ENCODE measurements at places on chromosomes 7 and 10.
A peak's percentile ranks its signal among the peaks of the same experiment; 100 is the strongest.

- DNase-seq, result peak; percentile 76
Measured at GRCh38 chr10:118501637-118502440, 93.6 kb downstream of the PRLHR start.

DNA sequence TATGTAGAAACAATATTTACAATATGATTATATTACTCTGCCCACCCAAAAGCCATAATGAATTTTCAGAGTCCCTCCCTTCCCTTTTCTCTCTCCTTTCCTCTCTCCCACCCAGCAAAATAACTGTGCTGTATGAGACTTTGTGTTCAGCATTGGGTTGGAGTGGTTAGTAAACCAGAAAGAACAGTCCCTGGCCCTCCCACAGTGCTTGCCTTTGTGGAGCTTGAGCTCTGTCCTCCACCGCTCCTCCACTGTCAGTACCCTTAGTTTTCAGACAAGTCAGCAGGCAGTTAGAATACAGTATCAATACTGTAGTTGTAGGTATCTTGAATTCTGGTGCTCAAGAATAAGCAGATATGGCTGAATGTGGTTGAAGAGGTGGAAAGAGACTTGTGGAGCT is 92.7 kb downstream of the CDK14 start:
- no peak for DNase-seq

- DNase-seq, result no peak
Measured at GRCh38 chr7:6159524-6160031, 112.8 kb downstream of the CYTH3 start.

GRCh38 chr10:102476466-102477141 is 25.3 kb upstream of the C10orf95 start:
- no peak for DNase-seq

DNA sequence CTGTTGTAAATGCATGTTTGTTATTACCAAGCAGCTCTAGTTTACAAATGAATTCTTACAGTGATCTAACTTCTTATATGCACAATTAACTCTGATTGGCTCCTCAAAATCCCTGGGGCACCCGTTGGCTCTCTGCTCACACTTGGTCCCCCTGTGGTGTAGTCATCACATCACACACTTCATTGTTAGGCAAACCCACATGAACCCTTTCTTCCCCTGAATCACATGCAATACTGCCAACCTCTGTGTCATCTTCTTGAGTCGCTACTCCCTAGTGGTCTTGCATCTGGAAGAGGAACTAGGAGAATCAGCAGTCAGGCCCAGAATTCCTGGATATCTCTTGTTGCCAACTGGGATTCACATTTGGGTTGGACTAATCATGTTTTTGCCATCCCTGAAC is 73.1 kb downstream of the CD36 start:
- DNase-seq, result no peak

DNA sequence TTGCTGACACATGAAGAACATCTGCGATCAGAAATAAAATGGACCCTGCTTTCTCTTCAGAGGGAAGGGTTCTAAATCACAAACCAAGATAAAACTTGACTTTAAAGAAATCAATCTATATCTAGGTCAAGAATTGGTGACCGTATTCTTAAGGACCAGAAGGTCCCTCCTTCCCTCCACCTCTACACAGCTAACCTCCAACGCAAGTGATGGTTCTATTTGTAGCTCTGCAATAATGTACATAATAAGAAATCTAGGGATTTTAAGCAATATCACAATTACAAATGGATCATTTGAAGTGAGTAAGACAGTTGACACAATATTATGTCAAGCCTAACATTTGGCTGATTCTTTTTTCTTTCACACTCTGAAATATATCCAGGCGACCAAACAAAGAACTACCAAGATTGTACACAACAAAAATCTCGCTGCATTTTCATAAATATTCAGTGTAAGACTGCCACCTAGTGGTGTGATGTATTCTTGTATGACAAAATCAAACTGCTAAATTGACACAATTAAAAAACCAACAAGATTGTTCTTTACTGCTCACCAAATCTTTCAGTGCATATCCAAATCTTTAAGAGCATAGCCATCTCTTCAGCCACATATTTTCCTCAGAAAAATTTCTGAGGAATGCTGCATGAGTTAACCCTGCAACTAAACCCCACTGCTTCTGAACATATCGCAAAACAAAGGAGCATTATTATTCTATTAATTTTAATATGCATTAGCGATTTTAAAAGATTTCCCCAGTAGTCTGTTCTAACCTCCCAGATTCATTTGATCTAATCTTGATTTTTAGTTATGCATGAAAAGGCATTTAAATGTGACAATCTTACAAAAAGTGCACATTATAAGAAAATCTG is 44.5 kb downstream of the ICA1 start:
- DNase-seq, result peak; percentile 32

- no peak for DNase-seq
Measured at GRCh38 chr7:38339953-38340819, 66.8 kb upstream of the TARP start.

GRCh38 chr10:132615341-132616169 is 78.0 kb downstream of the INPP5A start:
- DNase-seq, result no peak

GRCh38 chr10:114437473-114438292 is 33.4 kb upstream of the AFAP1L2 start:
- DNase-seq, result no peak

- DNase-seq, result no peak
Measured at GRCh38 chr7:158406364-158406763, 181.3 kb downstream of the PTPRN2 start.

DNA sequence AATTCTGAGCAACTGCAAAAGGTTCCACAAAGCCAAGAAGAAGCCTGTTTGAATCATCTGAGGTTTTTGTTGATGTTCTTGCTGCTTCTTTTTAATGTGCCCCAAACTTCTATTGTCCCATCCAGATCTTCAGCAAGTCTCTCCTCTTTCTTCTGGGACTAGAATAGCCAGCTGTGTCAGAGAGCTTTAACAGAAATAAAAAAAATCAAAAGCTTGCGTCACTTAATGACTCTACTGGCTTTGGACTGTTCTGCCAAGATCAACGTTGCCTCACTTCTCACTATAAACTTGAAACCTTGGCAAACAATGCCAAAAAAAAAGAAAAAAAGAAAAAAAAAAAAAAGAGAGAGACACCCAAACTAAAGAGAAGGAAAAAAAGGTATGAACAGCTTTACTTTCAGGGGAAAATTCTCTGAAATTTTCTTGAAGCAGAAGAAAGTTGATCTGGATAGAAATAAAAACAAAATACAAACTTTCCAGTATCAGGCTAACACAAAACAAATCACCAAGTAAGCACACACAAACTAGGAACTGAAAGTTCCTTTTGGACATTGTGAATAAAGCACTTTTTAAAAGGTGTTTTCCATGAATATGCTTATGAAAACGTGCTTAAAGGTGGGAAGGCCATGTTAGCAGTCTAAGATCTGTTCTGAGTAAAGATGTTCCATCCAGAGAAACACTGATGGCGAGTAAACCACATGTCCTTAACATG is 14.8 kb downstream of the USP54 start:
- DNase-seq, result peak; percentile 69

DNA sequence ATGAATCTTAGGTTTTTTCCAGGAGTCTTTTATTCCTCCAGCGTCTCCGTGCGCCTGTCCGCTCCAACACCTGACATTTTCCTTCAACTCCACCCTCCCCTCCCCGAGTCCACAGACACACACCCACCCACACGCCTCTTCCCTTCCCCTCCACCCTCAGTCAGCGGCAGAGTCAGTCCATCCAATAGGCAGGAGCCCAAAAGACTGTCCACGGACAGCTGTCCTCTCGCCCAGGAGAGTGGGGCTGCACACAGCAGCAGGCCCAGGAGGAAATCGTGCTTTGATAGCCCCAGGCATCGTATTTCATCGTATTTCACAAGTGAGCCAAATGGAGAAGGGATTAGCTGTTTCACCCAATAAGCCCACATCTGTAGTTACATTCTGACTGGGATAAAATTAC is 285.1 kb downstream of the ZEB1 start:
- DNase-seq, result no peak

Measured in GM04504 (cell line).